ENCODE measurements at places on chromosomes 11 and 22.

DNA sequence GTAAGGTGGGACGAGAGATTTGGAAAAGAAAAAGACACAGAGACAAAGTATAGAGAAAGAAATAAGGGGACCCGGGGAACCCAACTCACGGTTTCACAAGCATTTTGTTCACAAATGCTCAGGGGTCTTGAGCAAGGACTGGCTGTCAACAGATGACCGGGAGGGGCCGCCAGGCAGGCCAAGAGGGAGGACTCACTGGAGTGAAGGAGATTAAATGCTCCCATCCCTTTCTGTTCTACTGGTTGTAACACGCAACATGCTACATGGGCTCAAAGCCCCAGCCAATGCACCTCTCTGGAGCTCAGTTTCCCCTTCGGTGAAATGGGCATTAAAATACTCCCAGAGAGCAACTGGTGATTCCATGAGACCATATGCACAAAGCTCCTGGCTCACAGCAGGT lies 13.4 kb downstream of the SHANK2 start:
- no peak for DNase-seq

GRCh38 chr11:108958368-108959104 lies 293.7 kb downstream of the DDX10 start:
- DNase-seq: no peak

DNA sequence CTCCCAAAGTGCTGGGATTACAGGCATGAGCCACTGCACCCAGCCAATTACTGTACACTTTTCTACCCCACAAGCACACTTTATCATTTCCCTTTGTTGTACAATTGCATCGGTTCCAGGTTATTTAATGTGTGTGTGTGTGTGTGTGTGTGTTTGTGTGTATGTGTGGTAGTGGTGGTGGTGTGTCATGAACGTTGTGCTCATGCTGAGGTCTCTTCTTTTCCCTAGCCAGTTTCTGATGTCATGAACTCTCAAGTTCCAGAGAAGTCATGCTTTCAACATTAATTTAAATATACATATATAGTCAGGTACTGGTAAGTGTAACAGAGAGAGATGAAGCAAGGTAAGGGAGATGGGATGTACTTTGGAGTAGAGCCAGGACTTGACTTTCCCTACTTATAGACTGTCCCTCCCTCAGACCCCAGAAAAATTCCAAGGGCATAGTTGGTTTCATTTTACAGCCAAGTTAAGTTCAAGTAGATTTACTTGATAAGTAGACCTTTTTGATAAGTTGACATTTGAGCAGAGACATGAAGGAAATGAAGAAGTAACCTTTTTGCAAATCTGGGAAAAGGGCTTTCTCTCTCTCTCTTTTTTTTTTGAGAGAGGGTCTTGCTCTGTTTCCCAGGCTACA lies 42.7 kb downstream of the WEE1 start:
- DNase-seq: no peak

DNA sequence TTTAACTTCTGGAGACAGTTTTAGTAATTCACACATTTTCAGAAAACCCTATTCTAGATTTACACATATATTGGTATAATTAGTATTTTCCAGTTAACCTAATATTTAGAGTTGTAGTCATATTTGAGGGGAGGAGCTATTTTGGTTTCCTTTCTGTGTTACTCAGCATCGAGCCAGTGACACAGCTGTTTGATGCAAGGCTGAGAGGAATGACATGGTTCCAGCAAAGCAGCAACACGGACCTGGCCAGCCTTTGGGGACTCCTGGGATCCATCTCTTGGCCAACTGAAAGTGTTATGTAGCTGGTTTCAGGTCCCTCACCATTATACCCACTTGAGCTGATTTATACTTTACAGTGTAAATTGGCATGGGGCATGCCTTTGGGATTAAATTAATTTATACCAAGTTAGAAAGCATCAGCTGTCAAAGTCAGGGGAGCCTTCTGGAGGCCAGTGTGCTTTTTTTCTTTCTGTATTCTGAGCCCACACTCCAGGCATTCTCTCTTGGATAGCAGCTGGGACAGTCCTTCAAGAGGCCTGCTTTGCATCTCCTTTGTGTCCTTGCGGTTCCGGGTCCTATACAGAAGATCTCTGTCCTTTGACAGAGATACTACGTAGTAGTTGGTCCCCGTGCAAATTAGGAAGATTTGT lies 91.3 kb upstream of the SLC25A18 start:
- no peak for DNase-seq

- DNase-seq: no peak
Observed at GRCh38 chr22:27250886-27251285, 550.7 kb downstream of the MN1 start.

DNA sequence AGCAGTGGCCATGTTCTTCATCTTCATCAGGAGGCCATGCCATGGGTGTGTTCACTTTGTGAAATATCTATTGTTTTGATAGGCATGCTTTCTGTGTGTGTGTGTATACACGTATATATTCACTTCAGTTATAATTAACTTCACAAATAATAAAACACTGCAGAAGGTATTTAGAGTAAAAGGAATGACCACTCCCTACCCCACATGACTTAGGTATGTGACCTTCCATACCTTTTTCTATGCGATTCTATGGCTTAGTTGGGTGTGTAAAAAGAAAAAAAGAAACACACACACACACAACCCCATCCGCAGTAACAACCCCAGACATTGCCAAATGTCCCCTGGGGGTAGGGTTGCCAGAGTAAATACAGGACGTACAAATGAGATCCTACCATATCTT lies 72.0 kb downstream of the CYTH4 start:
- no peak for DNase-seq

DNA sequence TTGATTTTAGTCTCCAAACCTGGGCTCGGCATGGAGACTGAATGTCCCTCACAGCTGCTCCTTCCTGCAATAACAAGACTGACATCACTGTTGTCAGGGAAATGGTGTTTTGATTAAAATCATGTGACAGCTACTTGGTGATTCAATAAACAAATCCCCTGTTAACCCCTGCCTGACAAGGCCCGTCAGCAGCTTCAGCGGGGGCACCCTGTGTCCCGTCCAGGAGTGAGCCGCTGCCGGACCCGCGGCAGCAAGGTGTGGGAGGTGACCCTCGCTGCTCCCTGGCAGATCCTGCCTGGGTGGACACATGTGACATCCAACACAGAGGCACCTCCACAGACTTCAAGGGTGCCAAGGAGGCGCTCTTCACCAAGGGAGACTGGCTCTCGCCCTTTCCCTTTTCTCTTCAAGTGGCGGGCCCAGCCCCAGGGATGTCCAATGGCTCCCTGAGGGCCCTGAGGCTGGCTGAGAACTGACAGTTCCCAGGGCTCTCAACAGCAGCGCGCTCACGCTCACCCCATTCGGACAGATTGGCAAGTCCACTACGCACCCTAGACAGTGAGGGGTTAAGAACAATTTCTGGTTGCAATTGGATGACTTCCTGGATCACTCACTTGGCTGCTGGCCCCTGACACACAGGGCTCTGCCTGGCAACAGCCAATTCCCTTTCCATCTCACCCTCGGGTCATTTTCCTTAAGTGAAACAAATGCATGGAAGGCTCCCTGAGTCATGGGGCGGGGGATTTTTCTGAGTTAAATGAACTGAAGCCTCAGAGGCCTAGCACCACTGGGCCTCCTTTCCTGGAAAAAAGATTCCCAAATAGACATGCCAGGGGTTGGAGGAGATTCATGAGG lies 30.7 kb downstream of the PPP2R1B start:
- DNase-seq: no peak

- no peak for DNase-seq
Observed at GRCh38 chr22:45905924-45906865, 70.8 kb downstream of the WNT7B start.

GRCh38 chr11:34346551-34346950 lies 11.3 kb downstream of the ABTB2 start:
- DNase-seq: no peak

DNA sequence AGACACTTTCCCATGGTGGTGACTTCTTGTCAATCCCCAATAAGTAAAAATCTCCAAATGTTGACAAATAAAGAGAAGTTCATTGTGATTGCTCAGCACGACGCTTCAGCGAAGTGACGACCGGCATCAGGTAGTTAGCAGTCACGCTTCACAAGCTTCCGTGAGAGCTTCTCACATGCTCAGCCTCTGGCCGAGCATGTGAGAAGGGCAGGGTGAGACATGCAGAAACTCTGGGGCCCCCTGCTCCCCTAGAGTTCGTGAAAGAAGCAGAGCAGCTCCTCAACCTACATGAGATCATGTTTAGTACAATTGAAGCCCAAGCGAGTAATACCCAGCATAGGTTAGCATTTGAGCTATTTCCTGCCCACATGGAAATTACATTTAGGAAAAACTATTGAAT lies 4.4 kb upstream of the C11orf16 start:
- DNase-seq: no peak

GRCh38 chr11:63937713-63938478 lies 906 bp upstream of the NAA40 start:
- no peak for DNase-seq

GRCh38 chr11:67291481-67292381 lies 2.6 kb downstream of the ANKRD13D start:
- DNase-seq: no peak

DNA sequence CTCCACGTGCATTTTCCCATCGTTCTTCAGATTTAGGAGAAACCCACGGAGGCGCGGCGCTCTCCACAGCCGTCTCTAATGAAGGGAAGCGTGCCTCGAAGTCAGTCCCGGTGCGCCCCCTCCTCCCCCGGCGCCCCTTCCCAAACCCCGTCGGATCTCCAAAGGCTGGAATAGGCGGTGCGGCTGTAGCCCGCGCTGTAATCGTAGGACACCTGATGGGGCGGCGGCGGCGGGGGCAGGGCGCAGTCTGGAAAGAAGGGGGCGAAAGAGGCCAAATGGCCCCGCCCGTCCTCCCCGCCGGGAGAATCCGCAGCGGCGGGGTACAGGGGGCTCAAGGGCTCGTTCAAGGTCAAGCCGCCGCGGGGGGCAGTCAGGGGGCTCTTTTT lies 1.3 kb downstream of the FAM181B start:
- no peak for DNase-seq

DNA sequence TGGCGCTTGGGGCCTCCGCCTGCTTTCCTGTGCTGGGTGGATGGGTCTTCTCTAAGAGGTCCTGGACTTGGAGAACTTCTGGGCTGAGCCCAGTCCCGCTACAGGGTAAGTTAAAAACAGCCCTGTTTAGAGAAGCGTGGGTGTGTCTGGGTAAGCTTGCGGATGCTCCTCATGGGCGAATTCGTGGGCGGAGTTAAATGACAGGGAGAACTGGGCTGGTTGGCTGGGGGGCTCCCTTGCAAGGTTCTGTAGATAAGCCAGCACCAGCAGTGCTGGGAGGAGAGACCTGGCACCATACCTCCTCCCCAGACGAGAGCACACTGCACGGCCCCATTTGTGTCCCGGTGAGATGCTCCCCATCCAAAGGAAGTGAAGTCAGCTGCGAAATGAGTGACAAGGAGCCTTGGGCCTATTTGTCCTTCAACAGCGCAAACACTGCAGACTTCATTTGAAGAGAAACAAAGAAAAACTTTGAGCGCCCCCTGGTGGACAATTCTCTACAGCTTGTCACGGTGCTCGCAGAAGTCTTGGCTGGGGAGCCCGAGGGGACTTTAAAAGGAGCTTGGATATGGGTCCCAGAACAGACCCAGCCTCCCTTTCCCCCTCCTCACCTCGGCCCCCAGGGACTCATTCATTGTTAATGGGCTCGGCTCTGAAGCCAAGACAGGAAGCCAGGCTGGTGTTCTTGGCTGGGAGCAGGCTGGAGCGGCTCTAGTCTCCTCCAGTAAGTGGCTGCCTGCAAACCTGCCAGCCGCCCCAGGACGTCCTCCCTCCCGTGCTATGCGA lies 39.5 kb downstream of the TP53I11 start:
- peak; percentile 72 for DNase-seq

All from T follicular helper cell (primary cell).